Activated naive CD4-positive, alpha-beta T cell (primary cell): ENCODE measurements at places on chromosomes 5 and 9.

- no peak for DNase-seq
These were observed 408.1 kb downstream of the GADD45G start for GRCh38 chr9:90012949-90013348.

DNA sequence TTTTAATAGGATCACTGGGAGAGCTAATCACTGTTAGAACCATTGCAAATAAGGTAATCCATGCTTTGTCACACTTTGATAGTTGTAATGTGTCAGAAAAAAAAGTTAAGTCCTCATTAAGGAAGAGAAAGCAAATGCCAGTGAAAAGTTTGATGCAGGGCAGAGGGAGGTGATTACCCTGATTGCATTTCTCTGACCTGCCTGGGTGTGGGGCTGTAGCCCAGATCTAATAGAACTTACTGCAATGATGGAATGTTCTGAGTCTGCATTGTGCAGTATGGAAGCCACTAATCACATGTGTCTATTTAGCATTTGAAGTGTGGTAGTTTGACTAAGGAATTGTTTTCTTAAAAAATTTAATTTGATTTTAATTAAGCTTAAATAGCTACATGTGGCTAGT, 202.7 kb downstream of the ATP10B start:
- DNase-seq = no peak

- DNase-seq = no peak
These were observed 231.3 kb upstream of the TYRP1 start for GRCh38 chr9:12461763-12462460.

DNA sequence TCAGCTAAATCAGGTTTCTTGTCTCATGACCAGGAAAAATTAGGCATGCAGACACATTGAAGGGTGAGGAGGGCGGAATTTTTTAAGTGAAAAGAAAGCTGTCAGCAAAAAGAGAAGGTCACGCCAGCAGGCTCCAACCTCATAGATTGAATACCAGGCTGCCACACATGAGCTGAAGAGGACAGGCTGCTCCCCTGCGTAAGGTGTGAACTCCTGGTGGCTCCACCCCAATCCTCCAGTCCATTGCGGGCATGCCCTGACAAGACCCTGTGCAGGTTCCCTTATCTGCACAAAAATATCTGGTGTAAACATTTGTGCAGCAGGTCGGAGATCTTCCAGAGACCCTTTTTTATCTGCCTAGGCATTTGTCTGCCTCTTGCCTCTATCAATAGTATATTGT, 22.9 kb upstream of the TEX10 start:
- DNase-seq = no peak

- no peak for DNase-seq
These were observed 10.6 kb upstream of the PRLR start for GRCh38 chr5:35240892-35241291.

DNA sequence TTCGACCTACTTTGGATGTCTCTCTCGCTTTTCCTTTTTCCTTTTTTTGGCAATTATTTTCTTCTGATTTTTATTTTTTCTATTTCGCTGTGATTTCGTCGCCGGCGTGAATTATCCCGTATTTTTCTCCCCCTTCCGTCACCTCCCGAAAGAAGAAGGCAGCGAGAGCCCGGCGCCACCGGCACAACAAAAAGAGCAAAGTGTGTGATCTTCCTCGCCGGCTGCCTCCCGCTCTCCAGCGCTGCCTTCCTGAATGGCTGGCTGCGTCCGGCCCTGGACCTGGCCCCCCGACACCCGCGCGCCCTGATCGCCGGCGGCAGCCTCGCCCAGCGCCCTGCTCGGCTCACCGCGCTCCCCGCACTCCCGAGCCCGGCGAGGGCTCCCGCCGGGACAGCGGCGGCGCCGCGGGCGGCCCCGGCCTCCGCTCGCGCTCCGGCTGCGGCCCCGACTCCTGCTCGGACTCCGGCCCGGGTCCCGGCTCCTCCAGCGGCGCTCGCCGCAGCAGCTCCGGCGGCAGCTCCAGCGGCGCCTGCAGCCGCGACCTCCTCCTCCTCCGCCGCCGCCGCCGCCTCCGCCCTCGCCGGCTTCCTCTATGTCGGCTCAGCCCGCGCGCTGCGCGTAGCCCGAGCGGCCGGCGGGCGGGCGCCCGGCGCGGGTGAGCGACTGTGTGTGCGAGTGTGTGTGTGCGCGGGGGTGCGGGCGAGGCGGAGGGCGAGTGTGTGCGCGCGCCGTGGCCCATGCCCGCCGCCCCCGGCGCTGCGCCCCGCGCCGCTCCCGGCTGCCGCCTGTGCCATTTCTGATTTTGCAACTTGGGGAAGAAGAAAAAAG, 960 bp downstream of the NR2F1 start:
- DNase-seq = no peak

DNA sequence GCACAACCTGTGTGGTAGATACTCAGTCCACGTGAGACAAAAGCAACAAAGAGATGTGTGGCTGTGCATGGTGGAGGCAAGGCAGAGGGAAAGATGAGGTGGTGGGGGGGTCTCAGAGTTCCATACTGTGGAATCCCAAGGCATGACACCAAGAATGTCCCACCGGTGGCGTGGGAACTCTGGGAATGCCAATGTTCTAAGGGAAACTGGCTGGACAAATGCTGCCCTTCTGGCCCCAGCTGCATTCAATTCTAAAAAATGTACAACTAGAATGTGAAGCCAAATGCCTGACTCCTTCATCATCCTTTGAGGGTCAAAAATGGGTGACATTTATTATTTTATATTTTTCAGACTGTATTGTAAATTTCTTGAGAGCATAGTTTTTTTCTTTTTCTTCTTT, 58.2 kb upstream of the EQTN start:
- DNase-seq = no peak

DNA sequence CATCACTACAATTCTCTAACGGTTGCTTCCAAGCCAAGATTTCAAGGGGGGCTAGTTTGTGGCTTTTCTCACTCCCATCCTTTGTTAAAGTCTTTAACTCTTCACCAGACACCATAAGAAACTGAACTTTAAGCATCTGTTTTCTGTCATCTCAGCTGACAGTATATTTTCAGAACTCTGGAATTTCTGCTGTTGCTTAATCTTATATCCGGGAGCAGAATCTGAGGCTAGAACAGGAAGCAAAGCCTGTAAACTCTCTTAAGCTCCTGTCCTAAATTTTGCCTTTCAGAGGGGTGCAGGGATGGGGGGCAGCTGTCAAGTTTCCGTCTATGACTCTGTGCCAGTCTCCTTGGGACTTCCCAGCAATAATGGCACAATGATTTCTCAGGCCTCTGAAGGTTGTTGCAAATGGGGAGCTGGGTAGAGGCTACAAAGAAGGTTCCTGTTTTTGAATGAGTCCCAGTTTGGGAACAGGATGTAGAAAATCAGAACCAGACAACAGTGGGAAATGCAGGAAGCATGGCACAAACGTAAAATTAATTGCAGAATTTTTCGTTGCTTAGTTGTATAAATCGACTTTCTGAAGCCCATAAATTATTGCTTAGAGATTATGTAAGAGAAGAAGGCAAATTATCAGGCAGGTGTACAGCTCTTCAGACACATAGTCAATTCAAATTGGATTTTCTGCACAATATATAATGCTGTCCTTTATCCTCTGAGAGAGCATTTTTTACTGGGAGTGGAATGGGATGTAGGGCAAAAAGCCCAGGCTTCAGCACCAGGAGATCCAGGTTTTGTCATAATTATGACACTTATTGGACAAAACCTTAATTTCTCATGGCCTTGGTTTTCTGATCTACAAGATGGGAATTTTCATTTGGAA, 430.9 kb downstream of the DMAC1 start:
- no peak for DNase-seq

GRCh38 chr9:34644766-34645314, 1.6 kb upstream of the GALT start:
- DNase-seq = no peak

- DNase-seq = no peak
These were observed 138.2 kb upstream of the RFX3 start for GRCh38 chr9:3664044-3664443.

DNA sequence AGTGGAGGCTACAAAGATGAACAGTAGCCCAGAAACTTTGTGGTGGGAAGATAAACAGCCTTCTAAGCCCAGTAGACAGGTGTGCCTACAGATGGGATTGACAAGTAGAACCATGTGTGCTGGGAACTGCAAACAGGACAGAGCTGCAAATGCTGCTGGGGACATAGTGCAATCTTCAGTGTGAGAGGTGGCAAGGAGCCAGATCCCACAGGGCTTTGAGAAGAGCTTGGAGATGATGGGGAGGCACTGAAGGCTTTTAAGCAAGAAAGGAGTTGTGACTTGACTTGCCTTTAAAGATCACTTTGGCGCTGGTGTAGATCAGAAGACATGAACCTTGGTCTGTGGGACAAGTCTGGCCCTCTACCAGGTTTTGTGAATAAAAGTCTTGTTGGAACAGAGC, 675.2 kb downstream of the ACTL7B start:
- DNase-seq = no peak

DNA sequence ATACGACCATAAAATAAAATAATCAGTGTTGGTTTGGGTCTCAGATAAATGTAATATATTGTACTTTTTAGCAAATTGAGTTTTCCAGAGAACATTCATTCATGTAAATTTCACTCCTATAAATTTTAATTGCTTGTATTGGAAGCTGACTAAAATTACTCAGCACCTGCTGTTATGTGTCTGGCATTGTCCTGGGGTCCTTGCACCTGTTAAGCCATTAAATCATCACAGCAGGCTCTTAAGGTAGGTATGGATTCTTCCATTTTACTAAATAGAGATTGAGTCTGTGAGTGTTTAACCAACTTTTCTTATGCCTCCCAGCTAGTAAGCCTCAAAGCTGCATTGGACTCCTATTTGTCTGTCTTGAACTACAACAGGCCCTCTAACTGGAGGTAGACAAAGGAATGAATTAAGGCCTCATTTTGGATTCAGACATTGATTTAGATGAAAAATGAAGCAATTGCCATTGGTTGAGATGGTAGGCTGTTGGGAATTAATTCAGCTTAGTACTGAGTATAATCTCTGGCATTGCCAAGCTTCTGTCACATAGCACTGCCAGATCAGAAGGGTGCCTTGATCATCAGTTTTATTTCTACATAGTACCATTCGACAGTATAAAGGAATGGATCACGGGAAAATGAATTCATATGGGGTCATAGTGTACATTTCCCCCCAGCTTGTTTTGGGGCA, 78.9 kb downstream of the PARP8 start:
- no peak for DNase-seq

DNA sequence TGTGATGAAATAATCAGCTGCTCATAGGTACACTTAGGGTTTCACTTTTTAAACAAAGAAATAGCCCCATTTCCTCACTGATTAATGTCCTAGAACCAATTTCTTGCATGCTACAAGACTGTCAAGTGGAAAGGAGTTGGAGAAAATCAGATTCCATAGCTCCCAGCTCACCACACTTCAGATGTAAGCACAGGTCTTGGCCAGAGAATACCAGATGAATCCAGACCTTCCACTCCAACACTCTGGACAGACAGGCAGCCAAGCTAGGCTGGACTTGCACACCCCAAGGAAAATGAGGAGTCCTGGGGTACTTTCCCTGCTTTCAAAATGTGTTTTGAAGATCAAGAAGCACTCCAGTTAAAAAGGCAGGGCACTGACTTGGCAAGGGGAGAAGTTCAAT, 68.5 kb downstream of the KLHL3 start:
- no peak for DNase-seq

DNA sequence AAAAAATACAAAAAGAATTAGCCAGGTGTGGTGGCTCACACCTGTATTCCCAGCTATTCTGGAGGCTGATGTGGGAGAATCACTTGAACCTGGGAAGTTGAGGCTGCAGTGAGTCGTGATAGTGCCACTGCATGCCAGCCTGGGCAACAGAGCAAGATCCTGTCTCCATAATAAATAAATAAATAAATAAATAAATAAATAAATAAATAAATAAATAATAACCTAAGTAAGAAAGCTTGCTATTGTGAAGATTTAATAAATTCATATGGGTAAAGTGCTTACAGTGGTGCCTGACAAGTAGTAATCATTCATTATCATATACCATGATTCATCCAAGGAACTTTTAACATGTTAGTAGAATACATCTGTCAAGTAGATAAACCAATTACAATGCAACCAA, 13.4 kb downstream of the SVEP1 start:
- no peak for DNase-seq

DNA sequence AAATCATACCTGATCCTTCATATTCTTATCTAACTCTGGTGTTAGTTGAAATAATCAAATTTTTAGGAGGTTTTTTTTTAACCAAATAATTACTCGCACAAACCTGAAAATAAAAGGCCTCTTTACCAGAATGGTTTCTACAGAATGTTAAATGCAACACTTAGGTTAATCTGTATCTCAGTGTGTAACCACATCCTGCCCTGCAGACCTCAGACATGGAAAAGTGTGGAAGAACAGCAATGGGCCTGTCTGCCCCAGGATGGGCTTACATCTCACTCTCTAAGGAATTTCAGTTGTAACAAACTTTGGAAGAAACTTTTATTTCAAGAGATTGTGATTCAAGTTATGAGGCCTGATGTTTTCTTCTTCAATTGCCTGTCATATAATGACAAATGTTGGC, 32.5 kb upstream of the MIER3 start:
- no peak for DNase-seq

GRCh38 chr5:171673840-171674239, 111.8 kb upstream of the SMIM23 start:
- DNase-seq = no peak

- DNase-seq = no peak
These were observed 295.7 kb downstream of the DNAH5 start for GRCh38 chr5:13648822-13649221.

DNA sequence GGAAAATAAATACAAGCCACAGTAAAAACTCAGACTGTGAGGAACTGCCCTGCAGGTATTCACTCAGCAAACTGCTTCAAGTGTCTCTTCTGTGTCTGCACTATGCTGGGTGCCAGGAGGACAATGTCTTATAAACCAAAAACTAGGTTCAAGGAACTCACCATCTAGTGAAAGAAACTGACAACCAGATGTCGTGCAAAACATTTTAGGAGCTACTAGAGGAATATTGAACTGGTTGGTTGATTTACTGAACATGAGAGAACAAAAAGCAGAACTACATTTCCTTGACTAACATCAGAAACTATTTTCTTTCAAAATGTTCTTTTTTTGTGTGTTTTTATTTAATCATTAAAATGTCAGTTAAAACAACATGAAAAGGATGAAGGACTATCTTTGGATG, 35.2 kb downstream of the ZNF366 start:
- no peak for DNase-seq

DNA sequence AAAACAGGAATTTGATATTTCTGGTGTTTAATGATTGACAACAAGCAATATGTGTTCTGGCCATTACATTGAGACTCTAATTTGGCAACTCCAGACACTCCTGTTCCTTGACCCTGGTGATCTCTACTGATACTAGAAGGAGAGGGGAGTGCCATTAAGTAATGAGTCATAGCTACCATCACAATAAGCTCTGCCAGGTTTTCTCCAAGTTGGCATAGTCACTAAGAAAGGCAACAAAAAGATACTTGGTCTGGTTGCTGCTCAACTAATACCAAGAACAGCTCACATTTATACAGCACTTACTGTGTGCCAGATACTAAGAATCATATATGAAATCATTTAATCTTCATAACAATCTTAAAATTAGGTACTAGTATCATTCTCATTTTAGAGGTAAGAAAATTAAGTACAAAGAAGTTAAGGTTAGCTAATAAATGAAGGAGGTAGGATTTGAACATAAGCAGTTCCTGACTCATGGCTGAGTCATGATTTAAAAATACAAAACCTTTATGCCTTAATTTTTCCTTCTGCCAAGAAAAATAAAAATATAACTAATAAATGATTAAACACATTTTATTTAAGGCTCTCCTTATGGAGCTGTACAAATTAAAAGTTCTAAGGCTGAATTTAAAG, 19.9 kb upstream of the PRXL2C start:
- no peak for DNase-seq

GRCh38 chr5:109714592-109714991, 24.9 kb downstream of the MAN2A1 start:
- DNase-seq = no peak
